Suprapubic skin (tissue), 4 donors: ENCODE measurements at places on chromosomes 6 and 20.

- no peak for DNase-seq
Measured at GRCh38 chr6:17415321-17415720, 21.9 kb downstream of the CAP2 start.

DNA sequence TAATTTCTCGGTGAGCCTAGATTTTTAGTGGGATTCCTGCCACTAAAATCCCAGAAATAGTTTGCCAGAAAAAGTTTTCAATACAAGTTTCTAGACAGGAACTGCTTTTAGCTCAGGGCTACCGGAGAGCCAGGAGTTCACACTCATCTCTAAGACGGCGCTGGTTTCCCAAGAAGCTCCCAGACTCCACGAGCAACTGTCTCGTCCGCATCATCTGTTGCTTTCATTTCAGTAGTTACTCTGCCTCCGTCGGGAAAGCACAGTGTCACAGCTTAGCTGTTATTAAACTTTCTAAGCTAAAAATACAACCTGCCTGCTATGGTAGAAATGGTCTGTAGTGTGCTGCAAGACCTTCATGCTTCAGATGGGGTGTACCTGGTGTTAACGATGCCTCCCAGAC lies 197.3 kb upstream of the SNX9 start:
- peak; percentile 6 for DNase-seq

DNA sequence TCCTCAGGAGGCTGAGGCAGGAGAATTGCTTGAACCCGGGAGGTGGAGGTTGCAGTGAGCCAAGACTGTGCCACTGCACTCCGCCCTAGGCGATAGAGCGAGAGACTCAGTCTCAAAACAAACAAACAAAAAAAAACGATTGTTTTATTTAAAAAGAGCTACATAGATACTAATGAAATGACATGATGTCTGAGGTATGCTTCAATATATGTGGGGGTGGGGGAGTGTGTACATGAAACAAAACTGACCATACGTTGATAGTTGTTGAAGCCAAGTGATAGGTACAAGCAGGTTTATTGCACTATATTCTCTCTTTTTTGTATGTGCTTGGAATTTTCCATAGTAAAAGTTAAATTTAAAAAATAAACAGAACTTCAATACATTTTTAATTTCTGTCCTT lies 240.1 kb downstream of the TFAP2A start:
- DNase-seq: no peak

GRCh38 chr6:95280686-95281273 lies 296.6 kb upstream of the MANEA start:
- DNase-seq: no peak

- DNase-seq: no peak
Measured at GRCh38 chr20:37238935-37239451, 22.6 kb downstream of the GHRH start.

GRCh38 chr20:4193069-4193452 lies 177.7 kb upstream of the RNF24 start:
- DNase-seq: no peak

DNA sequence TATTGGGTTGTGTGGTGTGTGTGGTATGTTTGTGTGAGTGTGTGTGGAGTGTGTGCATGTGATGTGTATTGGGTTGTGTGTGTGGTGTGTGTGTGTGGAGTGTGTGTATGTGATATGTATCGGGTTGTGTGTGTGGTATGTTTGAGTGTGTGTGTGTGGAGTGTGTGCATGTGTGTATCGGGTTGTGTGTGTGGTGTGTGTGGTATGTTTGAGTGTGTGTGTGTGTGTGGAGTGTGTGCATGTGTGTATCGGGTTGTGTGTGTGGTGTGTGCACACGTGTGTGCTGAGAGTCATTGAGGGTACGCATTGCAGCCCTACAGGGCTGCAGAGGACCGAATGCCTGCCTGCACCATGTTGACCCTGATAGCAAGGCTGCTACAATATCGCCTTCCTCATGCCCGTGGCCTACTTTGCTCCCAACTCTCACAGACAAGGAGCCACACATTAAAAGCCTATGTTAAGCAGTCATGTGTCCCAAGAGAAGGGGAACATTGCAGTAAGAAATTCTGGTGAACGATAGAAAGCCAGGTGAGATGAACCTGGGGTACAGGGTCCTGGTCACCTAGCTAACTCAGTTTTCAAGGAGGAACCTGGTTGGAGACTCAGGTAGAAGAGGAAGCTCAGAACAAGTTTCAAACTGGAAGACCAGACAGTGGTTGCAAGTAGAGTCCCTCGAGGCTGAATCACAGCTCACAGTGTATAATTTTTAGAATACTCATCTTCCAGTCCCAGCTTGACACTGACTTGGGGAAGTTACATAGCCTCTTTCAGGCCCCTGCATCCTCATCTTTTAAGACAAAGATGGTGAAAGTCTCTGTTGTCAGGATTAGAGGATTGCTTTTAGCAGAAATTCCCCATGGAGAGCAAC lies 45.7 kb upstream of the TMEM170B start:
- no peak for DNase-seq

GRCh38 chr20:25453035-25453810 lies 45.8 kb downstream of the GINS1 start:
- DNase-seq: no peak

DNA sequence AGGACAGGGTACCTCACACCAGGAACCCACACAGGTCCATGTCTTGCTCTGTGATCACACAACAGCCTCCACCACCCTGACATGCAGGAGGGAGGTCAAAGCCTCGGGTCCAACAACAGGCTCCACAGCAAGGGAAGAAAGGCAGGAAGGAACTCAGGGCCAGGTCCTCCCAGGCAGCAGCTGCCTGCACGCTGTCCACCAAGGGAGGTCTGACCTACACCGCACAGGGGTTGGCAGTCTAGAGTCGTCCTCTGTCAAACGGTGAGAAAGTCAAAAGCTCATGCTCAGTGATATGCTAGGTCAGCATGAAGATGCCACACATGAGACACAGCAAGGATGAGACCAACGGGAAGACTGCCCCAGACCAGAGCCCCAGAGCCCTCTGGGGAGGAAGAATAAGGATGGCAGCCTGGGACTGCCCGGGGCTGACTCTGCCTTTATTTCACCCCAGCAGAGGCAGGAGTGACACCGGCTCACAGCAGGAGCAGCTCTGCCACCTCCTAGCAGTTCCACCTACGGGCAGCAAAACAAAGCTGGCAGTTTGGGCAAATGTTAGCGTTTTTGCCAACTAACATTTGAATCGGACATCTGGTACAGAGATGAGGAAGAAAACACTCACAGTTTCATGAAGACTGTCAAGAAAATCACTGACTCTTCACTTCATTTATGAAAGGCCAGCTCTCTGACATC lies 8.5 kb downstream of the GMEB2 start:
- DNase-seq: no peak

DNA sequence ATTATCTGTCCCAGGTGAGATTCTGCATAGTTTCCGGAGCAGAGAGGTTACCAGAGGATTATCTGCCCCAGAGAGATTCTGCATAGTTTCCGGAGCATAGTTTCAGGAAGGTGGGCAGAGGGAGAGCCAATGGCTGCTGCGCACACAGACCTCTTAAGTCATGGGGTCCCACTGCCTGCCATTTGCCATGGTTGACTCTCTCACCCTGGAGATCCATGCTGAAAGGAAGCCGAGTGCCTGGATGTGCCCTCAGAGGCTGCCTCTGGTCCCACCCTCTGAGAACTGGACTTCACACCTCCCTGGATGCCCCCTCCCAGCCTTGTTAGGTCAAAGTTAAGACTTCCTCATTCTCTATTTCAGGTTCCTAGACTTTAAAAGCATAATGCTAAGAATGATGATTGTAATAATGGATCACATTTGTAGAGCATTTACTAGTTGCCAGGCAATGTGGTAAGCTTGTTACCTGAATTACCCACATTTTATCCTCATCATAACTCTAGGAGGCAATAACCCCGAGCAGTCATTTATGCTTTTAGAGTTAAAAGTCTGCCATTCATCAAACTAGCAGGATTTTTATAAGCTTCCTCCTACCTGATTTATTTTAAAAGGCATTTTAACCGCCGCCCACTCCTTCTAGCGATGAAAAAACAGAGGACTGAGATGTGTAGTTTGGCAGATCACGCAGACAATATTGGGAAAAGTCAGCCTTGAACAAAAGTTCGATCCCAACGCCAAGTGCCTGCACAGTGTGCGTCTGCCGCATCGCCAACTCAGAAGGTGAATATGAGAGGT lies 11.9 kb downstream of the SERPINB9 start:
- DNase-seq: no peak

DNA sequence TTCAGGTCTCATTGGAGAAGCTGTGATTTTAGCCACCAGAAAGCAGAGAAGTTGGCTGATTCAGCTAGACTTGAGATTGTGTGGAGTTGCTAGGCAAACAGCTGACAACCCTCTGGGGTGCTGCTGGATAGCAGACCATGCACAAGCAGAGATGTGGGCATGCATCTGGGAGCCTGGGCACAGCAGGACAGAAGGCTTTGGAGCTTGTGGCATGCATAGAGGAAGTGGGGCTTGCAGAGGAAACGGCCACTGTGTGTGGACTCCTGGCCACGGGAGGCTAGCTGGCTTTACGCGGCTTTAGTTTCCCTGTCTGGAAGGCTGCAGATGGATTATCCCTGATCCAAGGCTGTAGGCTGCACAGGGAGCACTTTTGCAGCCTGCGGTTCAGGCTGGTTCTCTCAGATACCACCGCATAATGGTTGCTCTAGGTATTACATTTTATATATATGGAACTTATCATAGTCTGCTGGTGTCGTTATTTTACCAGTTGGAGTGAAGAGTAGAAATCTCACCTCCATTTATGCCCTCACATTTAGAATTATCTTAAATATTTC lies 10.4 kb downstream of the ZNF831 start:
- DNase-seq: no peak

GRCh38 chr6:50102676-50103075 lies 52.9 kb upstream of the DEFB112 start:
- no peak for DNase-seq

DNA sequence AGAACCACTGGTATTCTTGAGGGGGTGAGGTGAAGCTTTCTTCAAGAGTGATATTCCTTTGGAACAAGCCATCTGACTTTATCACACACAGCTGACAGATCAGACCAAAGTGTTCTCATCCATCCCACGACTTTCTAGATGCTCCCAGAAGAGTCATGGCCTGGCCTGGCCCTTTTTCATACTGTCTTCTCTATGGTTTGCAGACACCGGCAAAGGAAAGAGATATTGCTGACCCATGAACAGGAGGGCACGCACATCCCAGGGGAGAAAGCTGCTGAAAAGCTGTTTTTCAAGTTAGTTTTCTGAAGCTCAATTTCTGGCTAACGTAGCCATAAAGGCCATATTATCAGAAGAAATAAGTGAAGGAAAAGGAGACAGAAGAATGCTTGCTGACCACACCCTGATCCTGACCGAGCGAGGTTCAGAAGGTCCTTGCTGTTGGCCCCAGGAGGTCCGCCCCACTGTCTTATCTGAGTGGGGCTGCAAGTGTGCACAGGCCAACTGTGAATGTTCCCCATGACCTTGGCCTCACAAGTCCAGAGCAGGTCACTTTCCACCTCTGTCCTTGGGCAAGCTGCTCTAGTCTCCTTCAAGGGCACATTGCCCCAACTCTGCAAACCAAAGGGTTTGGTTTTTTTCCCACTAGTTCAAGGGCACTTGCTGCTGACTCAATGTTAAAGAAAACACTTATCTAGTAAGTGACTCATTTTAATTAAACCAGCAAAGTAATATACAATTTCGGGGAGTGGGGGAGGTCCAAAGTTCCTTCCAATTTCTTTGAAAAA lies 2.0 kb downstream of the ACSS1 start:
- DNase-seq: peak; percentile 50

- no peak for DNase-seq
Measured at GRCh38 chr20:49149281-49150045, 38.7 kb downstream of the STAU1 start.

DNA sequence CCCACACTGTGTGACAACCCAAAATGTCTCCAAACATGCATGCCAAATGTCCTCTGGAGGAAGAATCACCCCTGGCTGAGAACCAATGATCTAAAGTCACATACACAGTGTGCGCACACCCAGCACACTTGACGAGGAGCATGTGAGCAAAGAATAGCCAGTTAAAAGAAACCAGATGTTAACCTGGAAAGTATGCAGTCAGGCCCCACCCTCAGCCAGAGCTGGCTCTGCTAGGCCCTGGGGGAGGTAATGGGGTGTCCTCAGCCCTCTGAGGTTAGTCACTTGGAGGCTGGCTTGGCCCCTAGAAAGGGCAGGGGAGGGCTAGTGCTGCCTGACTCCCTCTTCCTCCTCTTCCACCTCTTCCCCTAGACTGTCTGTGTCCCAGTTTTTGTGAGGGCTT lies 15.2 kb upstream of the GUCA1A start:
- no peak for DNase-seq

DNA sequence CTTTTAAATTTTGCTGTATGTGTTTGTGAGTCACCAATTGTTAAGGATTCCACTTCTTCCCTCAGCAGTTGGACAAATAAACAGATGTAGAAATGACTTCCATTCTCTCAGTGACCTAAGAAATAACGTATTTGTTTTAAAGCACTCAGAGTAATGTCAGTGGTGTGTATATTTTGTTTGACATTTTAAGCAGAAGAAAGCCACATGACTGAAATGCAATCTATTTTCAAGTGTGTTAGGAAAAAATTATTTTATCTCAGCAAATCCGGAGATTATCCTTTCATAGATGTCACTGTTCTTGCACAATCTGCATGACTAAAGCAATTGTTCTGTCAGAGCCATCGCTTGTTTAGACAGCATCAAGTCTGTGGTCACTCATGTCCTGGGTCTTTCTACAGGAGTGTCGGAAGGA lies 77.1 kb downstream of the JAG1 start:
- no peak for DNase-seq

- DNase-seq: no peak
Measured at GRCh38 chr6:167806061-167806700, 20.5 kb upstream of the AFDN start.

DNA sequence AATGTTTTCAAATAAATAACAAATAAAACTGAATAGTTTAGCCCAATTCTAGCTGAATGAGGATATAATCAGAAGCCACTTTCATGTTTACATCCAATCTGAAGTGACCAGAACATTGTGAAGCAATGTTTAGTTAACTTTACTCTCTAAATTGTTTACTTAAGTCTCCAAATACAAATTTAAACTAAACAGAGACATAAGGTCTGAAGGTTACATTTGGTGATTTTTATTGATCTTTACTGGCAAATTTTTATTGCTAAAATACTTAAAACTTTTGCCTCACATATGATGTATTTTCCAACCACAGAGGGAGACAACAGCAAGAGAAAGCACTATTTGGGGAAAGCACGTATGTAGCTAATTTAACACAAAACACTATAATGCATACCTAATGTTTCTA lies 106.8 kb upstream of the THEMIS start:
- DNase-seq: no peak

- DNase-seq: no peak
Measured at GRCh38 chr6:34806738-34807453, 15.0 kb downstream of the BLTP3A start.

DNA sequence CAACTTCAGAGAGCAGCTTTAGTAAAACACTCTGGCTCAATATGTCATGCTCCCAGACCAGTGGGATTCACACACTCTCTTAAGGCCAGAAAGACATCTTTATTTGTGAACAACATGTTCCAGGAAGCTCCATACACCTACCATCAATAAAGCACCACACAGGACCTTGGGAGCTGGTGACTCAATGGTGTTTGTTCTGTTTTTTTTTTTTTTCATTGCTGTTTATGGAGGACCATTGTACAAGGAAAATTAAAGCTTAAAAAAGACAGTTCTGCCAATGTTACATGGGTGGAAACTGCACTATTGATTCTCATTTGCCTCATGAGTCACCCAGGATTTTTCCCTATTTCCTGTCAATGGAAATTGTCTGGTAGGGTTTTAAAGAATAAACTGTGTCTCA lies 36.3 kb upstream of the TENT5A start:
- no peak for DNase-seq

GRCh38 chr6:161415302-161415855 lies 141.5 kb upstream of the AGPAT4 start:
- no peak for DNase-seq
